ENCODE measurements at places on chromosomes 2 and 18.
A peak's percentile ranks its signal among the peaks of the same experiment; 100 is the strongest.

GRCh38 chr2:216012133-216012829 lies 1.1 kb downstream of the MREG start:
- H3K27me3 ChIP-seq, result no peaks in the 10 kb centered on the region
- H3K4me1 ChIP-seq, result peaks cover 25% of the 10 kb centered on the region
- peak overlapping the region; percentile 87 for H3K27ac ChIP-seq
- no peak for DNase-seq

DNA sequence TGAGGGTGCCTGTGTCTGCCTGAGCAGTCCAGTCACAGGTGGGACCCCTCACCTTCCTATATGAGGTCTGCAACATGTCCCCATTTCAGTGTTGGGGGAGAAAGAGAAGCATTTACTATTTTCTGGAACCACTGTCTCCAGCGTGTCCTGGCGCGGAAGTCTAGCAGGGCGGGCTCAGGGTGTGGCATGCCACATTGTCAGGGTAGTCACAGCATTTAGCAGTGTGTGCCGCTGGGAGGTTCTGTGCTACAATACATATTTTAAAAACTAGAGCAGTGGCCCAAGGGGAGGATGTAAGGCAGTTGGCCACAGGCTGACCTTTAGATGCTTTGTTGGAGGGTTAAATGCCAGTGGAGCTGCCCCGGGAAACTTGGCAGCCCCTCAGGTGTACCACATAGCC lies 12.5 kb downstream of the UBE2F start:
- no peak overlapping the region for H3K27ac ChIP-seq
- peaks cover 20% of the 10 kb centered on the region for H3K4me1 ChIP-seq
- H3K36me3 ChIP-seq, result peaks cover 19% of the 10 kb centered on the region
- no peak for DNase-seq

DNA sequence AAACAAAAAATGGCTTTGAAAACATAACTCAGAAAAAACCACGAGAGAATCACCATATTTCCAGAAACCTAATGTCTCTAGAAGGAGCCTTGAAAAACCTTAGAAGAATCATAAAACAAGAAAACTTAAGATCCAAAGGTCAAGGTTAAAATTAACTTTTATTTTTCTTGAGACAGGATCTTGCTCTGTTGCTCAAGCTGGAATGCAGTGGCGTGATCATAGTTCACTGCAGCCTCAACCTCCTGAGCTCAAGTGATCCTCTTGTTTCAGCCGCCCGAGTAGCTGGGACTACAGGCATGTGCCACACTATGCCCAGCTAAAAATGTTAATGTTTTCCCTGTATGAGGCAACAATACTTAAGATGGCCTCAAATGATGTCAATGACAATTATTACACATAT lies 254.2 kb upstream of the SESTD1 start:
- peak; percentile 52 for DNase-seq
- H3K4me1 ChIP-seq, result no peaks in the 10 kb centered on the region
- H3K36me3 ChIP-seq, result no peaks in the 10 kb centered on the region
- H3K27me3 ChIP-seq, result no peaks in the 10 kb centered on the region

GRCh38 chr2:157901325-157901724 lies 25.2 kb upstream of the ACVR1 start:
- H3K4me1 ChIP-seq, result no peaks in the 10 kb centered on the region
- H3K27ac ChIP-seq, result no peak overlapping the region
- H3K27me3 ChIP-seq, result no peaks in the 10 kb centered on the region
- DNase-seq, result no peak
- no peak overlapping the region for H3K4me3 ChIP-seq

DNA sequence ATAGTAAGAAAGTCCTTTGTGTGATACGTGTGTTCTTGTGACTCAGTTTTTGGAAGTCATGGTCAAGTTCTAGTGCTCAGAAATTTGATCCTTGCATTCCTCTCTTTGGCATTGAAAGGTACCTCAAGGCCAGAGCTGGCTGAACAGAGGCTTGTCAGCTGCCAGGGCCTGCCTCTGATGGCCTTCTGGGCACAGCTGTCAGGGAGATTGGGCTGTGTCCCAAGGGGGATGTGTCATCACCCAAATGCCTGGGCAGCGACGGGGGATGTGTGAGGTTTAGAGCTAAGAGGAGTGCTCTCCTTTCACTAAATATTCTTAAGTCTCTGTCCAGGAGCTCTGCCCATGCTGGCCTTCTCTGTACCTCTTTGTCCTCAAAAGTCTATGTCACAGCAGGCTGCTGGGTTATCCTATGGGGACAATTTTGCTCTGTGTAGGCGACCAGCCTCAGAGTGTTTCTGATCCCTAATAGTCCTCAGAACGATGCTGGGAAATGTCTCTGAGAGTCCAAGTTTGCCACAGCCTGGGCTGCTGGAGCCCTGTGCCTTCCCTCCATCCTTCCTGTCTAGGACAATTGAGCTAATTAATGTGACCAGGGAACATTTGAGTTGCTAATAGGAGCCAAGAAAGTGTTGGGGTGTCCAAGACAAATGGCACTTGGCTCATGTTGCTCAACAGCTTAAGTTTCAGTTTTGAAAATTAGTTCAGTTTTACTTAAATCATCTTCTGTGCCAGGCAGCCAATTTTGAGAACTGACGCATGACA lies 115.4 kb upstream of the ZNF521 start:
- no peaks in the 10 kb centered on the region for H3K4me1 ChIP-seq
- no peak overlapping the region for H3K4me3 ChIP-seq
- H3K27me3 ChIP-seq, result no peaks in the 10 kb centered on the region
- no peak for DNase-seq
- H3K27ac ChIP-seq, result no peak overlapping the region

DNA sequence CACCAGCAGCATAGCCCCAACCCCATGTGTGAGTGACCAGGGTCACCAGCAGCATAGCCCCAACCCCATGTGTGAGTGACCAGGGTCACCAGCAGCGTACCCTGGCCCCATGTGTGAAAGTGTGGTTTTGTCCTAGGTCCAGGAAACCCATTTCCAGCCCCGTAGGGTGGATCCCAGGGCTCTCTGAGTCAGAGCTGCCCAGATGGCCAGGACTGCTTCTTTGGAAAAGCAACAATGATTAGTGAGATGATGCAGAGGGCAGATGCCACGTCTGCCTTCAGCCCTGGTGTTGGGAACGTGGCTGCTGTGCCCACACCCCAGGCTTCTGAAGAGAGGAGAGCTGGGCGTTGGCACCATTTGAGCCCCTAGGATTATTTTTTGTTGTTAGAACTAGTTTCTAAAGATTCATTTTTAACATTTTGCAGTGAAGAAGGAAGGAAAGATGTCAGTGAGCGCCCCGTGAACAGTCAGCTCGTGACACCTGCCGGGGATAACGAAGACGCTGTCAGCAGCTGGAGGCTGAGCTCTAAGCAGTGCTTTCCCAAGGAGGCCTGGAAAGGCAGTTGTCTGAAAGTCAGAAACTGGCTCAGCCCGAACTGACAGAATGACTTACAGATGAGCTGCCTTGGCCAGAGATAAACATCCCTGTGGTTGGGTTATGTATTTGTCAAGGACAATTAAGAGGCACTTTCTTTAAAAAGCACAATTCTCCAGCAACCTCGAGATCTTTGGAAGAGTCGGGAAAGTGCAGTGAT lies 32.1 kb upstream of the KCNG2 start:
- DNase-seq, result peak; percentile 15
- peaks cover 6% of the 10 kb centered on the region for H3K27me3 ChIP-seq
- no peak overlapping the region for H3K4me3 ChIP-seq
- H3K27ac ChIP-seq, result no peak overlapping the region

DNA sequence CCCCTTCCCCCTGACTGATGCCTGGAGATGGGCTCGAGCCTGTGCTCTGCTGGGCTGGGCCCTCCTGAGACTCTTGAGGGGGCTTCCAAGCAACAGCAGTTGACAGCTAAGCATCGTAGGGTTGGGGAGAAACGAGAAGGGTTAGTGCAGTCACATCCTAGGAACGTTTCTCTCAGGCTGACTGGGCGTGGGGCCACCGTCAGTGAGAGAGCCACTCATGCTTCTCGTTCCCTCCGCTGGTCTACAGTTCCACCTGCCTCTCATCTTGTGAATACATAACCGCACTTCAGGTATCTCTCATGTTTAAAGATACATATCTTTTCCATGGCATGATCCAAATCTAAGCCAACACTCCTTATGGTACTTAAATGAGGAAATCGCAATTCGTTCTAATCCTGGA lies 66.4 kb downstream of the TRAPPC12 start:
- peaks cover 62% of the 10 kb centered on the region for H3K36me3 ChIP-seq
- DNase-seq, result no peak
- no peaks in the 10 kb centered on the region for H3K27me3 ChIP-seq

DNA sequence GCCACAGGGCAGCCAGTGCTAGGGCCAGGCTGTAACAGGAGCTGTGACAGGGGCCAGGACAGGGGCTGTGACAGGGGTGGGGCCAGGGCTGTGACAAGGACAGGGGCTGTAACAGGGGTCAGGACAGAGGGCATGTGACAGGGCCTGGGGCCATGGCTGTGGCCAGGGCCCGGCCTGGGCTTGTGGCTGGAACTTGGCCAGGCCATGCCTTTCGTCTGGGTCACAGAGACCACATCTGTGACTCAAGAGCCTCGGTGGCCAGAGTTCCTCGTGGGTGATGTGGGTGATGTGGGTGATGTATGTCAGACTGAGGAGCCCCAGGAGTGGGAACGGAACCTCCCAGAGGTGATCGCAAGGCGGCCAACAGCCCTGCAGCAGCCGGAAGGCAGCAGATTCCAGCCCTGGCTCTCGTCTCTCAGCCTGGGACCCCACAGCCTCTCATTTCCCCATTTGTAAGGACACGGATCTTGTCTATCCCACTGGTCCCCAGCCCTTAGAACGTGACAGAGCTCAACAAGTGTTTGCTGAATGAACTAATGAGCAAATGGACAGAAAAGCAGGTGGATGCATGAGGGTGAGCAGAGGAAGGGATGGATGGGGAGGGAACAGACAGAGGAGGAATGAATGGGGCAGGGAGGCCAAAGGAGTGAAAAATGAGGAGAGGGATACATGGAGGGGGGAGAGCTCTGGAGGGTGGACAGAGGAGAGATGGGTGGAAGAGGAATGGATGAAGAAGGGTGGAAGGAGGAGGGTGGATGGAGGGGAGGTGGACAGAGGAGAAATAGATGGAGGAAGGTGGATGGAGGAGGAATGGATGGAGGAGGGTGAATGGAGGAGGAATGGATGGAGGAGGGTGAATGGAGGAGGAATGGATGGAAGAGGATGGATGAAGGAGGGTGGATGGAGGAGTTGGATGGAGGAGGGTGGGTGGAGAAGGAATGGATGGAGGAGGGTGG lies 17.3 kb downstream of the ESPNL start:
- H3K4me3 ChIP-seq, result no peak overlapping the region
- H3K4me1 ChIP-seq, result no peaks in the 10 kb centered on the region
- no peaks in the 10 kb centered on the region for H3K36me3 ChIP-seq
- H3K27ac ChIP-seq, result no peak overlapping the region
- H3K27me3 ChIP-seq, result peaks cover 32% of the 10 kb centered on the region

DNA sequence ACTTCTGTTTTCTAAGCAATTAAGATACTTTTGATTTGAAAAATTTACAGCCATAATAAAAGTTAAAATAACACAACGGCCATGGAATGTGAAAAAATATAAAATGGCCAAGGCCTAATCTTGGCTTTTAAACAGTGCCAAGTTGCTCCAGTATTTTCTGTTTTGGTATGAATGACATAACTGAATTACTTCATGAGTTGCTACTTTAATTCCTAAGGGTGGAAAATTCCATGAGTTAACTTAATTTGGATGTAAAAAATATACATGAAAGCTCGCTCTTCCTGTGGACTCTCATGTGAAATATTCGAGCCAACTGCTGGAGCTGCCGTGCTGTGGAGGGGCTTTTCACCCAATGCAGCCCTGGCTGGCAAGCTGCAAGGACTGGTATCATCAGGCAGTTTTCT lies 286.0 kb upstream of the CCDC68 start:
- no peak overlapping the region for H3K4me3 ChIP-seq
- no peaks in the 10 kb centered on the region for H3K36me3 ChIP-seq
- no peak for DNase-seq
- peaks cover 10% of the 10 kb centered on the region for H3K4me1 ChIP-seq
- H3K27me3 ChIP-seq, result no peaks in the 10 kb centered on the region

DNA sequence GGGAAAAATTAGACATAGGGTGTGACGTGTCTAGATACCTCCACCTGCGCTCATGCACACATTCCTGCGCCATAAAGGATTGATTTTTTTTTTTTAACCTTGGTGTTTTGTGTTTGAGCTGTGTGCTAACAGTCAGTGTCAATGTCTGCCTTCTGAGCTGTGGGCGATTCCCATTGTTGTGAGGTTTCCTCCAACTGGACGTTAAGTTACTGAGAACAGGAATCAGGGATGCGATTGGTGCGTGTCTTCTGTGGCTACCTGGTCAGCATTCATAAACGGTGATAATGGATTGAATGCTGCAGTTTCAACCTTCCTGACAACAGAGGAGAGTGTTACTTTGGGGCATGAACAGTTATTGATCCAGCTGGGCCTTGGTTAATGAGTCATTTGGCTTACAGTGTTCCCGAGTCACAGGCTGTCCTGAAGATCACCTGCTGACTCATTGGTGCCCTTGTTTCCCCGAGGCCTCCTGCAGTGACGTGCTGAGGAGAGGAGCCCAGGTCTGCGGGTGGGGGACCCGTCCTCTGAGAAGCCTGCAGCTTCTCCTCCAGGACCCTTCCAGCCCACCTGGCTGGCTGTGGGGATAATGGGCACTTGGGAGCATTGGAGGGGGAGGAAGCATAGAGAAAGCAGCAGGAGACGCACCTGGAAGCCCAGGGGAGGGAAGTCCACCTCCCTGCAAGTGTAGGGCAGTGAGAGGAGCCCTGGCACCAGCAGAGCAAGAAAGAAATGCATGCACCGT lies 25.8 kb upstream of the CABYR start:
- DNase-seq, result no peak
- no peaks in the 10 kb centered on the region for H3K27me3 ChIP-seq
- no peaks in the 10 kb centered on the region for H3K4me1 ChIP-seq
- H3K27ac ChIP-seq, result no peak overlapping the region
- H3K4me3 ChIP-seq, result no peak overlapping the region

- H3K27me3 ChIP-seq, result no peaks in the 10 kb centered on the region
- H3K27ac ChIP-seq, result no peak overlapping the region
- no peak overlapping the region for H3K4me3 ChIP-seq
- no peaks in the 10 kb centered on the region for H3K36me3 ChIP-seq
- H3K4me1 ChIP-seq, result peaks cover 6% of the 10 kb centered on the region
These were observed 320.7 kb downstream of the CYP26B1 start for GRCh38 chr2:71826826-71827523.

GRCh38 chr2:97718051-97718882 lies 4.9 kb downstream of the ZAP70 start:
- H3K36me3 ChIP-seq, result no peaks in the 10 kb centered on the region
- H3K4me3 ChIP-seq, result peak overlapping the region; percentile 21
- H3K4me1 ChIP-seq, result no peaks in the 10 kb centered on the region

DNA sequence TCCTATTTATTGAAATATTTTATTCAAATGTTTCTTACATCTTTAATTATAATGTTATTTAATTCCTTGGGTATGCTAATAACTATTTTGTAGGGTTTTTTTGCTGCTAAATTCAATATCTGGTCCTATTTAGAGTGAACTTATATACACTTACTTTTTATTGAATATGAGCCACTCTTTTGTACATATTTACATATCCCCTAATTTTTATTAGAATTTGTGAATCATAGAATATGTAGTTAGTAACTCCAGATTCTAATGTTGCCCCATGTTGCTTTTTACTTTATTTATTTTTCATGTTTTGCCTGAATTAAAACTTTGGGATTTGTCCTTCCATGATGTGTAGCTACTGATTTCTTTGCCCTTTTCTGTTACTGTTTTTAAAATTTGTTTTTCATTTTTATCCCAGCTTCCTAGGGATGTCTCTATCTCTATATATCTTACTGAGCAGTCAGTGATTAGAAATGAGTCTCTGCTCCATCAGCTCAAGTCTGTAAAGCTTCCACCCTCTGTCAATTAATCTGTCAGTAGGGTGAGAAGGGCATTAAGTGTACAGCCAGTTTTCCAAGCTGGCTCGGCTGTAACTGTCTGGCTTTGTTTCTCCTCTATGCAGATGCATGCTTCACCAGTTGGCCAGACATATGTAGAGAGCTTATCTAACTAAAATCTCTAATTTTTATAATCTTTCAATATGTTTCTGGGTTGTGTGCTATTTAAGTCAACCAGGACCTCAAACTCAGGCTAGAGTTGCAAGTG lies 256.9 kb downstream of the CDH19 start:
- H3K36me3 ChIP-seq, result no peaks in the 10 kb centered on the region
- no peak overlapping the region for H3K27ac ChIP-seq
- DNase-seq, result no peak
- no peaks in the 10 kb centered on the region for H3K4me1 ChIP-seq
- H3K4me3 ChIP-seq, result no peak overlapping the region

Data from lower lobe of right lung (tissue), 2 donors.